Right ventricle myocardium inferior (tissue), 1 donor: ENCODE measurements at places on chromosomes 6 and 20. TPM values are rescaled to one million over a fixed set of nuclear protein-coding genes. Genes with fewer than 3 reads are reported as not detected.

The TRIM31 gene
- not detected for total RNA-seq

The SYCP2 gene
- total RNA-seq: 1.4 TPM

The ROS1 gene
- total RNA-seq: 0.08 TPM

The PRL gene
- not detected for total RNA-seq
